NCI-H526 (cell line): ENCODE measurements at places on chromosomes 4 and X.
A peak's percentile ranks its signal among the peaks of the same experiment; 100 is the strongest.

GRCh38 chr4:4488405-4489404 is 53.1 kb downstream of the STX18 start:
- DNase-seq = peak; percentile 22

DNA sequence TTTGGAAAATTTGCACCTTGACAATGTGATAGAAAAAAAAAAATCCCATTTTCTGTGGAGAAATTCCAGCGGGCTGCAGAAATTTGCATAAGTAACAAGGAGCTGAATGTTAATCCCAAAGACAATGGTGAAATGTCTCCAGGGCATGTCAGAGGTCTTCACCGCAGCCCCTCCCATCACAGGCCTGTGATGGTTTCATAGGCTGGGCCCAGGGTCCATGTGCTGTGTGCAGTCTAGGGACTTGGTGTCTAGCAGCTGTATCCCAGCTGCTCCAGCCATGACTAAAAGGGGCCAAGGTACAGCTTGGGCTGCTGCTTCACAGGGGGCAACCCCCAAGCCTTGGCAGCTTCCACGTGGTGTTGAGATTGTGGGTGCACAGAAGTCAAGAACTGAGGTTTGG is 85.2 kb downstream of the ADGRA3 start:
- no peak for DNase-seq

DNA sequence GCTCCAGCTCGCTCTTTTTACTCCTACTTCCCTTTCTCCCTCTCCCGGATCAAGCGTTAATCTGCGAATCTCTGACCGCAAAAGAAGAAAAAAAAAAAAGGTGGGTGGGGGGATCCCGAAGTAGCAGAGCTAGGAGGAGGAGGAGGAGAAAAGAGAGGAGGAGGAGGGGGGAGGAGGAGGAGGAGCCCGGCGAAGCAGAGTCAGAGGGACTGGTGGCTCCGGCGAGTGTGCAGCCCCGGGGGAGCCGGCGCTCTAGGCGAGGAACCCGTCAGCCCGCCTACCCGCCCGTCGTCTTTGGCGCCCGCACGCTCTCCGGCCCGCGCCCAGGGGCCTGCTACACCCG is at the start of gene NHSL2:
NHSL2 (plus strand) TSS at position 203 of the 343 bp plus-strand sequence.
- DNase-seq = no peak

- no peak for DNase-seq
Observed at GRCh38 chr4:52358883-52359321, 300.2 kb downstream of the USP46 start.

GRCh38 chrX:111687305-111687704 is 6.3 kb downstream of the ALG13 start:
- DNase-seq = no peak
